ENCODE measurements at places on chromosomes 13 and 19.

DNA sequence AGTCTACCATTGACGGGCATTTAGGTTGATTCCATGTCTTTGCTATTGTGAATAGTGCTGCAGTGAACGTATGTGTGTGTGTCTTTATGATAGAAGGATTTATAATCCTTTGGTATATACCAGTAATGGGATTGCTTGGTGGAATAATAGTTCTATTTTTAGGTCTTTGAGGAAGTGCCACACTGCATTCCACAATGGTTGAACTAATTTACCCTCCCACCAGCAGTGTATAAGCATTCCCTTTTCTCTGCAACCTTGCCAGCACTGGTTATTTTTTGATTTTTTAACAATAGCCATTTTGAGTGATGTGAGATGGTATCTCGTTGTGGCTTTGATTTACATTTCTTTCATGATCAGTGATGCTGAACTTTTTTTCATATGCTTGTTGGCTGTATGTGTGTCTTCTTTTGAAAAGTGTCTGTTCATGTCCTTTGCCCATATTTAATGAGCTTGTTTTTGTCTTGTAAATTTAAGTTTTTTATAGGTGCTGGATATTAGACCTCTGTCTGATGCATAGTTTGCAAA lies 37.5 kb downstream of the RFC3 start:
- DNase-seq: no peak

DNA sequence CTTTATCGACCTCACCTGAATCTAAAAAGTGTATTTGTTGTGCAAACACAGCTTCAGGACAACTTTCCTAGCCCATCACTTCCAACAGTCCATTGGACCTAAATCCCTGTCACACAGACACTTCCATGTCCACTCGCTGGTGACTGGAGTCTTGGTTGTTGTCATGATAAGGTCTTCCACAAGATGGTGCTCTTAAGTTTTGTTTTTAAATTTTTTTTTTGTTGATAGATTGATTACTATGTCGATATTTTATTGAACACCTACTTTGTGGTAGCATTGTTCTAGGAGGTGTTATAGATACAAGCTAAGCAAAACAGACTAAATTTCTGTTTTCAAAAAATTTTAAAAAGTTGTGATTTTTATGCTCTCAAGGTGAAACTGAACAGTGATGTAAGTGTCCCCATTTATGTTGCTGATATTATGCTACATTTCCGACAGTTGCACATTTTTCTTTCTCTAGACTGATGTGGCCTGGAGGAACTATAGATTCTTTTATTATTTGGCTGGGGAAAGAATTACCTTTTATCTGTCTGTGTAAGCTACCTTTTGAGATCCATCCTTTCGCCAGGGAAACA lies 8.1 kb upstream of the ERICH6B start:
- no peak for DNase-seq

GRCh38 chr19:32349724-32350470 lies 4.5 kb downstream of the ZNF507 start:
- no peak for DNase-seq

DNA sequence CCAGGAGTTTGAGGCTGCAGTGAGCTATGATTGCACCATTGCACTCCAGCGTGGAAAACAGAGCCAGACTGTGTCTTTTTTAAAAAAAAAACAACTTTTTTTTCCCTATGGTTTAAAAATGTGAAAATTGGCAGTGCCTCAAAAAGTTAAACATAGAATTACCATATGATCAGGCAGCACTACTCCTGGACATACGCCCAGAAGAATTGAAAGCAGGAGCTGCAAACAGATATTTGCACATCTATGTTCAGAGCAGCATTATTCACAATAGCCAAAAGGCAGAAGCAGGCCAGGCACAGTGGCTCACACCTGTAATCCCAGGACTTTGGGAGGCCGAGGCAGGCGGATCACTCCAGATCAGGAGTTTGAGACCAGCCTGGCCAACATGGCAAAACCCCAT lies 3.8 kb upstream of the RETN start:
- no peak for DNase-seq

GRCh38 chr13:71787414-71787813 lies 79.6 kb downstream of the DACH1 start:
- DNase-seq: no peak

DNA sequence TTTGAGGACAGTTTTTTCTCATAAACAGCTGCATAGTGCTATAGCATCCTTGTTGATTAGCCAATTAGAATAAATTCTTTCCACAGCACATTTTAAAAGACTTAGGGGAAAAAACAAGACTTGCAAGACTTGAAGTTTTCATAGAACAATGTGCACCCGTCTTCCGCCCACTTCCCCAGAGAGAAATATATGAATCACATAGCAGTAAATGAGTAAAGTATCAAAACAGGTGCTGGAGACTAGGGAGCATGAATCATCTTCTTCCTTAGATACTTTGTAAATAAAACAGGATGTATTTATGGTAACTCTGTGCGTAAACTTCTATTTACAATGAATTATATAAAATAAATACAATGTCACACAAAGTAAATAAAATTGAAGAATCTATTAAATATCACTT lies 75.1 kb downstream of the COL4A2 start:
- DNase-seq: no peak

- DNase-seq: no peak
These were observed 44.6 kb downstream of the GGACT start for GRCh38 chr13:100543872-100544602.

DNA sequence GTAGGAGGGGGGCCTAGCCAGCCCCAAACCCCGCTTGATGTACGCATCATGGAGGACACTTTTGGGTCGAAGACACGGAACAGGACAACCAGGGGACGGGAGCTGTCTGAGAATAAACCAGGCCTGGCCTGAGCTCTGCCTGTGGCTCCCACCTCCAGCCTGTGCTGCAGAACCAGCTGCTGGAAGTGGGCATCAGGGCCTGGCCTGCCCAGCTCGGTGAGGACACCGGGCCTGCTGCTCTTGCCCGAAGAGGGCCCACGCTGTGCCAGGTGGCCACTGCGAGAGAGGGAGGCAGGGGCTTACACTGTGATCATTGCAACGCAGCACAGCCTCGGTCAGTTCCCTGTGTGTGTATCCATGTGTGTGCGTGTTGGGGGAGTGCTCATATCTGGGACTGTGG lies 34.6 kb downstream of the CEBPG start:
- no peak for DNase-seq

DNA sequence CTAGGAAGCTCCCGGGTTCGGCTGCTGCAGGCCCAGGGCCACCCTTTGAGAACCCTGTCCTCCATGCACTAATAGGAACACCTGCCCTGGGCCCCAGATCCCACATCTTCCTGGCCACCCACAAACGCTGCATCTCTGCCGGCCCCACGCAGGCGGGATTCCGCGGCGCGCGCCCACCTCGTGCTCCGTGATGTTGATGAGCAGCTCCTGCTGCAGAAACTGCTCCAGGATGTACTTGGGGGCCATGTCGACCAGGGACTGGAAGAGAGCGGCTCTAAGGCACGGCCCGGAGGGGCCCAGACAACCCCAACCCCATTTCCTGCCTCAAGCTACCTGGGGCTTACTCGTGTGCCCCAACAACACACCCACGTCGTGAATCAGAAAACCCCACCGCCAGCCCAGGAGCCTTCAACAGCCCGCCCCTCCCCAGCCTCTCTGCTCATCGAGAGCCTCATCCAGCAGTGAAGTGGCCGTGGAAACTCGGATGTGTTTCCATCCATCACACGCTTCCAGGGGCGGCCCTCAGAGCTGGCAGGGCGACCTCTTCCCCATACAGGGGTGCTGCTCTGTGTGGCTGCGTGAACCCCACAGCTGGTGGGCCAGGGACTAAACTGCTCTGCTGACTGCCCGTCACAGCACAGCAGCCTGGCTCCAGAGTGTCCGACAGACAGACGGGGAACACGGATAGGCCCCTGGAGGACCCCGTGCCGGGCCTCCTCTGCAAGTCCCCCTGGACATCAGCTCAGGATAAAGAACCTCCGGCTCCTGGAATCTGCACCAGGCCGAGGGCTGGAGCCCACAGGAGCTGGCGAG lies 4.2 kb downstream of the POLR2E start:
- DNase-seq: no peak

DNA sequence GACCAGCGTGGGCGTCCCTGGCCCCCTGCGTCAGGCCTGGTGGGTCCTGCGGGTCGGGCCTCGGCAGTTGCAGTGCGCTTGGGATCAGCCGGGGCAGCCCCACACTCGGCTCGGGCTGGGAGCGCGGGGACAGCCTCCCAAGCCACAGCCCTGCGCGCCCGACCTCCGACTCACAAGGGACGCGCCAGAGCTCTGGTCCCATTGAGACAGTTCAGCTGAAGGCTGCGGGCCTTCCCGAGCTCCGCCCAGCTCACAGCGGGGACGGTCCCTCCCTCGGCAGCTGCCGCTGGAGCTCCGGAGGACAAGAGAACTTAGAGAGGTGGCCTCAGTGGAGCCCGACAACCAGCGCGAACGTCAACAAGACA lies 45.7 kb upstream of the ZNF730 start:
- DNase-seq: no peak

All from activated T-helper 1 cell treated with Interleukin-2 at 50 U/mL for 16 hours (primary cell).